ENCODE measurements at places on chromosomes 12 and 14. TPM values are rescaled to one million over a fixed set of nuclear protein-coding genes. Genes with fewer than 3 reads are reported as not detected.

GRCh38 chr12:117060246-117060928 lies 38.8 kb downstream of the TESC start:
- no peak for DNase-seq
- no peak overlapping the region for H3K27ac ChIP-seq
- H3K36me3 ChIP-seq, result no peaks in the 10 kb centered on the region

GRCh38 chr14:61229981-61230380 lies 51.2 kb downstream of the TMEM30B start:
- no peaks in the 10 kb centered on the region for H3K27me3 ChIP-seq
- no peak overlapping the region for H3K4me3 ChIP-seq
- DNase-seq, result no peak
- no peaks in the 10 kb centered on the region for H3K36me3 ChIP-seq

C12orf50 gene
- total RNA-seq, result not detected

RFX4 gene
- not detected for total RNA-seq

CELA1 gene
- total RNA-seq, result not detected
